MM.1S (cell line): ENCODE measurements at places on chromosomes 3 and 15.
A peak's percentile ranks its signal among the peaks of the same experiment; 100 is the strongest.

DNA sequence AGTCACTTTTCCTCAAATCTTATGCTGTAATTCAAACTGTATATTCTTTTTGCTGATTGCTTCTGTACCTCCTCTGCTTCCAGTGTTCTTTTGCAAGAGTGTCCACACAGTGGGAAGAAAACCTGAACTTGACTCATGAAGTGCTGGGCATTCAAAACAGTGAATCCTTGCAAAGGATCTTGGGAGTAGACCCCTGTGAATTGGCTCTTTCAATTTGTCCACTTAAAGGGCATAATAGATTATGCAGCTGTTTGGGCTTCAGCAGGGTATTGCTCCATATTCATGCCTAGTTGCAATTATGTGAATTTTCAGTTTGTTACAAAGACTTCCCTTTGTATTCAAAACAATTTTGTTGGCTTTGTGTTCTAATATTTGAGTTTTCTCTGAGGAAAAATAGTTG is 11.4 kb downstream of the ZFAND6 start:
- peaks cover 7% of the 10 kb centered on the region; the same call in 1 of the 2 replicates for H3K4me1 ChIP-seq
- H3K36me3 ChIP-seq, result no peaks in the 10 kb centered on the region

- no peaks in the 10 kb centered on the region for H3K36me3 ChIP-seq
- DNase-seq, result no peak
- H3K27me3 ChIP-seq, result no peaks in the 10 kb centered on the region
- H3K4me3 ChIP-seq, result no peak overlapping the region
- H3K27ac ChIP-seq, result no peak overlapping the region
These were observed 212.4 kb upstream of the TBC1D5 start for GRCh38 chr3:17954801-17955200.

- no peaks in the 10 kb centered on the region for H3K27me3 ChIP-seq
- DNase-seq, result no peak
- no peak overlapping the region for H3K27ac ChIP-seq
- no peak overlapping the region for H3K4me3 ChIP-seq
- H3K4me1 ChIP-seq, result no peaks in the 10 kb centered on the region
These were observed 40.2 kb downstream of the SUMF1 start for GRCh38 chr3:4426782-4427344.

DNA sequence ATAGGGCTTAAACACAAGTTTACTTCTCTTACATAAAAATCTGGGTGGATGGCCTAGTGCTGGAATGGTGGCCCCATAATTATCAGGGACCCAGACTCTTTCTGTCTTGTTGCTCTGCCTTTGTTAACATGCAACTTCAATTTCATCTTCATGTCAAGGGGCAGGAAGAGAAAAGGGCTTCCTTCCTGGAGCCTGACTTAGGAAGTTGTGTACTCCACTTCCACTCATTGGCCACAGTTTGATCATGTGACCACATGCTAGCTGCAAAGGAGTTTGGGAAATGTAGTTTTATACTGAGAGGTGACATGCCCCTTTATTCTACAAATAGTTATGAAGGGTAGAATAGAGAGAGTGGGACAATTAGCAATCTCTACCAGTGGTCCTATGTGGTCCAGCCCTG is 39.3 kb downstream of the RHCG start:
- no peaks in the 10 kb centered on the region for H3K36me3 ChIP-seq
- H3K27ac ChIP-seq, result no peak overlapping the region
- no peak overlapping the region for H3K4me3 ChIP-seq
- H3K4me1 ChIP-seq, result 0 out of 2 replicates have a peak, but pooled peaks cover 5% of the 10 kb centered on the region
- H3K27me3 ChIP-seq, result no peaks in the 10 kb centered on the region

- peaks cover 12% of the 10 kb centered on the region; the same call in 1 of the 2 replicates for H3K4me1 ChIP-seq
- DNase-seq, result peak; percentile 23
- H3K36me3 ChIP-seq, result no peaks in the 10 kb centered on the region
- H3K27me3 ChIP-seq, result no peaks in the 10 kb centered on the region
These were observed 660 bp downstream of the ZNF106 start for GRCh38 chr15:42490291-42490670.

GRCh38 chr3:4987538-4988296 is 8.5 kb downstream of the BHLHE40 start:
- H3K4me1 ChIP-seq, result peaks cover 13% of the 10 kb centered on the region
- no peaks in the 10 kb centered on the region for H3K36me3 ChIP-seq
- no peak overlapping the region for H3K27ac ChIP-seq
- no peaks in the 10 kb centered on the region for H3K27me3 ChIP-seq
- no peak for DNase-seq

- H3K4me3 ChIP-seq, result no peak overlapping the region
- H3K27me3 ChIP-seq, result no peaks in the 10 kb centered on the region
- H3K36me3 ChIP-seq, result no peaks in the 10 kb centered on the region
- H3K4me1 ChIP-seq, result no peaks in the 10 kb centered on the region
These were observed 121.4 kb downstream of the OCA2 start for GRCh38 chr15:27977696-27978095.

DNA sequence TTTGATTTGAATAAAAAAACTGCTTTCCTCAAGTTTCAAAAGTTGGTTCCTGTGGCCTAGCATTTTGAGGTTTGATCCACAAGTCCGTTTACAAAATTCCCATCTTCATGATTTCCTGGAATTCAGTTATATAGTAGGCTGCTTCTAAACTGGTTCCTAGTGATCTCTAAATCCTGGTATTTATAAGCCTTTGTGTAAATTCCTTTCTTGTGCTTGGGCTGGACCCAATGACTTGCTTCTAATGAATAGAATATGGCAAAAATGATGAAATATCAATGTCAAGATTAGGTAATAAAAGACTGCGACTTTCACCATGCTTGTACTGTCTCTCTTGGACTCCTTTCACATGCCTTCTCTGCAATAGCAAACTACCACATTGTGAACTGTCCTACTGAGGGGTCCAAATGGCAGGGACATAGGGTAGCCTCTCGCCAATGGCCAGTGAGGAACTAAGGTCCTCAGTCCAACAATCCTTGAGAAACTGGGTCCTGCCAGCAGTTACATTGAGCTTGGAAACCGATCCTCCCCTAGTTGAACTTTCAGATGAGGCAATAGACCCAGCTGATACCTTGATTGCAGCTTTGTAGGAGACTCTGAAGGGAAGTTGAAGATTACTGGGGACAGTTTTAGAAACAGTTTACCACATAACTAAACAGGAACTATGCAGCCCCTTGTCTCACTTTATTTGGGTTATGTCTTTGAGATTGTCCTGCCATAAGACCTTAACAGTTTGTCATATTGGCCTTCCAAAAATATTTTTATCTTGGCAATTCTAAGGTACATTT is 303.9 kb upstream of the TBC1D5 start:
- no peak for DNase-seq
- H3K36me3 ChIP-seq, result no peaks in the 10 kb centered on the region
- no peak overlapping the region for H3K27ac ChIP-seq
- H3K4me1 ChIP-seq, result no peaks in the 10 kb centered on the region
- H3K4me3 ChIP-seq, result no peak overlapping the region

- no peak for DNase-seq
- H3K4me3 ChIP-seq, result no peak overlapping the region
- H3K36me3 ChIP-seq, result no peaks in the 10 kb centered on the region
- no peak overlapping the region for H3K27ac ChIP-seq
These were observed 79.4 kb upstream of the PLXNA1 start for GRCh38 chr3:126903521-126903920.

DNA sequence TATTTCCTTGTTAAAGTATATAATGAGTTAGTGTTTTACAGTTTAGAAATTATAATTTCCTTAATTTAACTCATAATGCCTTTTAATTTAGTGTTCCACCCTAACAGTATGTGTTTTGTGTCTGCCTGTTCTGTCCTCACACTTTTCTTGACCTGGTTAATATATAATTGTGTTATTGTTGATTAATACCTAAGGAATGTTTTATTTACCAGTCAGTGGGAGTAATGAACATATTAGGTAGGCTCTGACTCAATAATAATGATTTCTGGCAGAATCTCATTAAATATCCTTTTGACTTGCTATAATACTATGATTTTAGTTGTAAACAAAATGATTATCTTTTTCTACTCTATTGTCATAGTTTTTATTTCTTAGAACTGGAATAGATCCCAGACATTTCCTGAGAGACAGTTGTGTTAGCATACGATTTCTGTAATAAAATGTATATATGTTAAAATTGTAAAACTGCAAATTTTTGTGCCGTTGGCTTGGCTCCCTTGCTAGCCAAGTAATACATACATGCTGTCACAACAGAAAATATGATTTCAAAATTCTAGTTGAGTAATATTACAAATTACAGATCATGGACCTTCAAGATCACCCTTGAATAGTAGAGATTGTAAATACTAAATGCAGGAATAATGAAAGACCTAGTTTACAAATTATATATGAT is 51.9 kb downstream of the RASA2 start:
- no peaks in the 10 kb centered on the region; the same call in 1 of the 2 replicates for H3K36me3 ChIP-seq
- H3K27ac ChIP-seq, result no peak overlapping the region
- no peak for DNase-seq
- H3K4me1 ChIP-seq, result no peaks in the 10 kb centered on the region
- no peak overlapping the region for H3K4me3 ChIP-seq
- H3K27me3 ChIP-seq, result no peaks in the 10 kb centered on the region
